ENCODE measurements at places on chromosomes 7 and 10.

DNA sequence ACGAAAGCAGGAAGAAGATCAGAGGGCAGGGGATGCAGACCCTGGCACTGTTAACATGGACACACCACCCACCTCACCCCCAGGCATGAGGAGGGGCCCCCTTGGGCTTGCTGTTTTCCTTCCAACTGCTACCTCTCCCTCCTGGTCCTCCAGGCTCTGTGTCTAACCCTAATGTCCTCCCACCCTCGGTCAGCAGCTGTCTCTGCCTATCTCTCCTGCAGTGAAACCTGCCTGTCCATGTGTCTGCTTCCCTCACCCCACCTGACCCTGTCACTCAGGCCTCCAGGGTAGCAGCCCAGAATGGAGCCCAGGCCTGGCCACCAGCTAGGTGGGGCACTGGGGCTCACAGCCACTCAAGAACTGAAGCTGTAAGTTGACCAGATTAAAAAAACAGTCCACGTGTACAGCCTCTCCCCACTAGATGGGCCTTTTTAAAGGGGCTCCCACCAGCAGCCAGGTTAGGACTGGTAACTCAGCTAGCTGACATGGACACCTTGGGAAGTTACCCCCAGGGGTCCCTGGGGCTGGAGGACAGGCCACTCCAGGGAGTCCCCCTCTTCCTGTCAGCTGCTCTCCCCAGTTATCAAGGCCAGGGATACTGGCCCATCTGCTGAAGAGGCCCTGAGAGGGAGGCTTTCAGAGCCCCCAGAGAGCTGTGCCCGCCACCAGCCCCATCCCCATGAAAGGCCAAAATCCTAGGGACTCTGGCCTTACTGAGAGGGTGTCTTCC, 1.5 kb downstream of the SMARCD3 start:
- no peak for DNase-seq

DNA sequence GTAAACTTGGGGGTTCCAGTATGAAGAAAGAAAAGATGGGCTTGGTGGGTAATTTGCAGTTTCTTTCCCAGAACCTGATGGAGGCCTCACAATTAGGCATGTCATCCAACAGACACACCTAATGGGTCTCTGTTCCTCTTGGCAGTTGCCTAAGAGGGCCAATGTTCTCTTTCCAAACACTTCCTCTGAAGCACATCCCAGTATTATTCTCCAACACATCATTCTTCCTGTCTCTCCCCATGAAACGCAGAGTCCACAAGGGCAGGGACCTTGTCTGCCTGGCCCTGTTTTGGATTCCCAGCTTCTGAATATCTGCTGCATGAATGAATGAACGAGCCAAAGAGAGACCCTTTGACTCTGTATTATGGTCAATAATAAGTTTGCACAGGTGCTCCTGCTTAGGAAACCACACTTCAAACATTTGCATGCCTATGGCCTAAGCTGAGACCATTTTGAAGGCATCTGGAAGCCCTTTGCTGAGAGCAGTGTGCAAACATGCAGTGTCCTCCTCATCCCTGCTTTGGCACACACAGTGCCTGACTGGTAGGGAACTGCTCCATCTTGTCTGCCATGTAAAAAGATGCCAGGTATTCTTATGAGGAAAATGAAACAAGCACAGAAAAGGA, 100.9 kb upstream of the CHST15 start:
- DNase-seq: no peak

DNA sequence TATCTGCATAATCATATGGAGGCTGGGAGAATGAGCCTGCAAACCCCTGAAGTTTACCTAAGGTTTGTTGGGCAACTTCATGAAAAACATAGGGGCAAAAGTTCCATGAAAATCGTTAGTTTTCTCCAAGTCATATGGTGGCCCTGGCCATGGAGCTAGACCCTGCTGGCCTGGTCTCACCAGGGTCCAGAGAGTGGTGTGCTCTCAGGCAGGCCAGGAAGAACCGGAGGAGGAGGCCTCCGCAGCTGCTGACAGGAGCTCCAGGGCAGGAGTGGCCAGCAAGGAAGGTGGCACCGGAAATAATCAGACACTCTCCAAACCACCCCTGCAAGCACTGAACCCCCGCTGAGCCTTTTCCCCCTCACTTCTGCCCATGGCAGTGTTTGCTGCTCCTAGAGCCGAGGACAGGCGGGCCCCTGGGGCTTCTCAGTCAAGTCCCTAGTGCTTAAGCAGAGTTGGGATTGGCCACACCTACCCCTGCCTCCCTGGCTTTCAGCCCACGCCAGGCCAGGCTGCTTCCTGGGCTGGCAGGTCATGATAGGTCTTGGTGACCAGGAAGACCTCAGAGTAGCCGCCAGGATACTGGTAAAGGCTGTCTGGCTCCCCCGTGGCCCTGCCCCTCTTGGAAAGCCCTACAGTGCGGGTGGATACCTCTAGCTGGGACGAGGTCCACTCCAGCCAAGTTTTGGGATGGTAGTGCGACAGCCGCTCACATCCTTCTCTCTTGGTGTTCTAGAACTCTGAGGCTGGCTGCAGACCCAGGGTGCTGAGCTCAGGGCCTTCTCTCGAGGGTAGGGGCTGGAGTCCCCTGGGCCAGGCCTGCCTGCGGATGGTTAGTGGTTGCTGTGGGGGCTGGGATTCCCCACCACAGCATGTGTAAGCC, 242.8 kb downstream of the MGMT start:
- no peak for DNase-seq

DNA sequence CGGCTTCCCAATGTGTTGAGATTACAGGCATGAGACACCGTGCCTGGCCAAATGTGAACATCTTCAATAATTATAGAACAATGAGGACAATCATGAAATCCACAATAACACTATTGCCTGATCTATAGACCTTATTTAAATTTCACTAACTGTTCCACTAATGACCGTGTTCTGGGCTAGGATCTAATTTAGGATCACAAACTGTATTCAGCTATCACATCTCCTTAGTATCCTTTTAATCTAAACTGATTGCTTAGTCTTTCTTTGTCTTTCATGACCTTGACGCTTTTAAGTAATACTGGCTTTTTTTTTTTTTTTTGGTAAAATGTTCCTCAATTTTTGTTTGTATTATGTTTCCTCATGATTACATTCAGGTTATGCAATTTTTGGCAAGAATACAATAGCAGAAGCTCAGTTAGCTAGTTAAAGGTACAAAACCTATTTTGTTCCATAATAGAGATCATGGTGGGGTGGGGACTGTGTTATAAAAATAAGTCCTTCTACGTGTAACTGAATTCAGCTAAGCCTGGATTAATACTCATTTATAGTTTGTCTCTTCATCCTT, 158.4 kb downstream of the AOAH start:
- no peak for DNase-seq

DNA sequence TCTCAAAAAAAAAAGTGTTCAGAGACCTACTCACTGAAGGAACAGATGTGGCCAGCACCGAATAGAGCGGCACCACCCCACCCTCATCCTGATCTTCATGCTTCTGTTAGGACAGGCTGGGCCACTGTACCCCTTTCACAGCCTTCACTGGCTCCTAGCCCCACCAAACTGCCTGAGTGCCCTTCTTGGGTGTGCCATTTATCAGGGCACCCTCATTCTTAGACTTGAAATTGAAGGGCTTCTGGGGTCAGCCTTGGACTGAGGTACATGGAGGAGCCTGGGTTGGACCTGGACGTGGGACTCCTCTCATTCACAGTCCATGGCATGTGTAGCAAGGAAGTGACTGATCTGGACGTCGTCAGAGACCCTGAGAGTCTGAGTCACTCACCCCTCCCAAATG, 190.3 kb downstream of the COBL start:
- DNase-seq: no peak

- DNase-seq: no peak
Measured at GRCh38 chr10:86316274-86316835, 50.2 kb downstream of the GRID1 start.

DNA sequence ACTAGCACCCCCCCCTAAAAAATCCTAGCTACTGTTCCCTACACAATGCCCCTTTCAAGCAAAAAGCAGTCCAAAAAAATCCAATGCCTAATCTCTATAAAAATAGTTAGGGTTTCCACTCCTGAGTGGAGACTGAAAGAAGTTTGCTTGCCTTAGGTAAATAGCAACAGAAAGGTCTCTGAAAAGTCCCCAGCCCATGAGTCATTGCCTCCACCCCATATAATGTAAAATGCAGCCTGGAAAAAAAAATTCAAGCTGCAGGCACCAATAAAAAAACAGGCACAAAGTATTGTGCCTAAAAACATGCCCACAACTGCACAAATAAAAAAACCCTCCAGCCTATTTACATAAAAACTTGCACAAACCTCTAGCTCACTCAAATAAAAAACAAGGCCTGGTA, 47.5 kb downstream of the ZNF680 start:
- DNase-seq: no peak
